ENCODE measurements at places on chromosomes 5 and 9.

DNA sequence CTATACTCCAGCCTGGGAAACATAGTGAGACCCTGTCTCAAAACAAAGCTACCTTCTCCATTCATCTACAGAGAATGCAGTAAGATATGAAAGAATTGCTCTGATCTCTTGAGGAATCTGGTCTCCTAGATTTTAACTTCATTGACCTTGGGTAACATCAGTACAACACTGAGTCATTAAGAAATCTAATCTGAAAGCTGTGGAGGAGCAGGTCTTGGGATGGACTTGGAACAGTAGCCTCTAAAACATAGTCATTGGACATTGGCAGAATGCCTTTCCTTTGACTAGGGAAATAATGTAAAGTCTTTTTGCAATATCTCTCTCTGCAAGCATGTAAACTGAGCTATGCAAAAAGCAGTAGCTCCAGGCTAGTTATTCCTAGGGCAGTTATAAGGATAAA, 58.1 kb downstream of the KCNN2 start:
- DNase-seq, result no peak

DNA sequence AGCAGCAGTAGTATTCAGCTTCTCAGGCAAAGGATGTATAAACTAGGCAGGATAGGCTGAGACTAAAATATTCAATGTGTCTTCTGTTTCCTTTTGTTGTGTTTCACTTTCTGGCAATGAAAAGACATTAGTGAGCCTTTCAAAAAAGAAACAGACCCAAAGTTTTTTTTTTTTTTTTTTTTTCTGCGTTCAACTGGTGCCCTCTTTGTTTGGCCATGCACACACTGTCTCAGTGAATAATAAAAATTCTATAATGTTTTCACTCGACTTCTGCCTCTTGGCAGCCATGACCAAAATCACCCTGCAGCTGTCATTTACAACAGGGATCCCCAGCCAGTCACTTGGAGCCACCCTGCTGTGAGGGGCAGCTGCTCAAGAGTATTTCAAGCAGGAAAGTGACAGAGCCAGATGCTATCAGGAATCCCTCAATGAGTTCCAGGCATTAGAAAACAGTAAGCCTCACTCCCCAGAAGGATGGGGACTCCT, 44.0 kb upstream of the MAN2A1 start:
- DNase-seq, result no peak

GRCh38 chr5:149028984-149029383, 33.9 kb downstream of the SH3TC2 start:
- no peak for DNase-seq

GRCh38 chr5:81232464-81233079, 550 bp upstream of the CKMT2 start:
- DNase-seq, result no peak

DNA sequence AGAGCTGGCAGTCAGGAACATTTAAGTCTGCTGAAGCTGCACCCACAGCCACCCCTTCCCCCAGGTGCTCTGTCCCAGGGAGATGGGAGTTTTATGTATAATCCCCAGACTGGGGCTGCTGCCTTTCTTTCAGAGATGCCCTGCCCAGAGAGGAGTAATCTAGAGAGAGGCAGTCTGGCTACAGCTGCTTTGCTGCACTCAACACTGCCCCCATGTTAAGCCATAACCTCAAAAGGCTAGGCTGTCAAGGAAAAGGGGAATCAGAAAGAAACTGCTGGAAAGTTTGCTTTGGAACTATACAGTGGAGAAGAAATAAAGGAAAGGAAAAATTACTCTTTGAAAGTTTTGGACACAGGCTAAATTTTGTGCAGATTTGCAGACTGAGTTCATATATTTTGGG, 127.2 kb downstream of the MACIR start:
- DNase-seq, result no peak

GRCh38 chr9:92746567-92747458, 17.8 kb downstream of the BICD2 start:
- no peak for DNase-seq

GRCh38 chr9:92506184-92506857, 24.0 kb upstream of the ASPN start:
- DNase-seq, result no peak

GRCh38 chr9:33025572-33026342, 684 bp downstream of the DNAJA1 start:
- peak; percentile 56 for DNase-seq

DNA sequence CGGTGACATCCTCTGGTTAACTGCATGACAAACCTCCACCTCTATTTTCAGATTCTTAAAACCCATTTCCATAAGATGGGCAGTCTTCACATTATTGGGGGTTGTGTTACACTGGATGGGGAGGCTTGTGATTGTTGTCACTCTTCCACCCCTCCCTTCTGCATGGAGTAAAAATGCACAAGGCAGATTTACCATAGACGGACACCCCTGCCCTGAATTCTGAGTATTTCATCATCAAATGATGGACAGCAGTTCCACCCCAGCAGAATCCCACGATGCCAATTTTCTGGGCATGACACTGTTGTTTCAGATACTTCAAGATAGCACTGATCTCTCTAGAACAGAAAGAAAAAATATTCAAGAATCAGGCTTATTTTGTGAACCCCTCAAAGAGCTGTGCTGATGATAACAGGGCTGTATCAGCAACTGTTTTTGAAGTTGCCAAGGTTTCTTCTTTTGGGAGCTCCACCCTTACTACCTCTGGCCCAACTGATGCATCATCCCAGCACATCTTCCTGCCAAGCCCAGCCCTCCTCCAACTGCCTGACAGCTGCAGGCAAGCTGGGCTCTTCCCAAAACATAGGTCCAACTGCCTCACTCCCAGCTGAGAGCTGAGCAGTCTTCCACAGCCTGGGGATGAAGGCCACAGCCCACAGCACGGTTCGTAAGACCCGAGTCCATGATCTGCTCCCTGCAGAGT, 21.4 kb downstream of the CMBL start:
- no peak for DNase-seq

DNA sequence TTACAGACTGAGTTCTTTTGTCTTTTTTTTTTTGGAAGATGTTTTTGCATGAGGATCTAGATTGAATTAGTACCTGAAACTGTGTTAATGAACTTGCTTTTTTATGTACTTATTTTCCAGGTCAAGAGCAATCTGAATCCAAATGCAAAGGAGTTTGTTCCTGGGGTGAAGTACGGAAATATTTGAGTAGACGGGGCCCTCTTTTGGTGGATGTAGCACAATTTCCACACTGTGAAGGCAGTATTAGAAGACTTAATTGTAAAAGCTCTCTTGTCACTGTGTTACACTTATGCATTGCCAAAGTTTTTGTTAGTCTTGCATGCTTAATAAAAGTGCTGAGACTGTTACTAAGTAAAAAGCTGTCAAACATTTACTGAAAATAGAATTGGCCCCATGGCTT, 14.5 kb downstream of the SLC23A1 start:
- DNase-seq, result no peak

GRCh38 chr5:103021314-103021713, 98.6 kb downstream of the GIN1 start:
- DNase-seq, result no peak

DNA sequence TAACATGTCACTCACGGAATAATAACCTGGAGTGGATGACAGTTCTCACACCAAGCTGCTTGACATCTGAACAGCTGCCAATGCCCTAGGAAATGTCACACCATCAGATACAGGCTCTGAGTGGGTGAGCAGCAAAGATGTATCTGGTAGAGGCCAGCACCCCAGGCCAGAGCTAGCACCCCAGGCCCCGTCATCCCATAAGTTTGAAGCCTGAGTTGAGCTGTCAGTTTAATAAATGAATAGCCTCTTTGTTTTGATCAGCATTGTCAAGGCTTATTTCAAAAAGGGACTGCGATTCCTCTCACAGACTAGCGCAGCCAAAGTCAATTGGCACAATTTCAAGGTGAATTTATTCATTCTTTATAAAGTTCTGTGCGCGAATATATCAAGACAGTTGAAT, 1327.1 kb downstream of the MAT2B start:
- no peak for DNase-seq

GRCh38 chr9:35257986-35258659, 96.3 kb downstream of the UNC13B start:
- DNase-seq, result no peak

DNA sequence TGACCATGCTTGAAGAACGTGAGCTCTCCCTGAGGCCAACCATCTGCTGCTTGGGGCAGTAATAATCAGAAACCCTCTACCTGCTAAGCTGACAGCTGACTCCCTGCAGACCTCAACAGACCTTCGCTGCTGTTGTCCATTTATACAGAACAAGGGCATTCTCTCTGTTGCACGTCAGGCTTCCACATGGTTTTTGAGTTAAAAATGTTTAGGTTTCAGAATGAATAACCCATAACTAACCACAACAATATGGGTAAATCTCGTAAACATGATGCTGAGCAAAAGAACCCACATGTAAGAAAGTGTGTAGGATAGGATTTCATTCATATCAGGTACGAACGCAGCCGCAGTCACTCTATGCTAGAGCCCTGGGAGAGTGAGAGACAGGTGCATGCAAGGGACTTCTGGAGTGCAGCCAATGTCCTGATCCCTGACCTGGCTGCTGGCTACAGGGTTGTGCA, 348.5 kb downstream of the MED10 start:
- DNase-seq, result no peak

GRCh38 chr5:88033191-88033590, 235.5 kb downstream of the TMEM161B start:
- DNase-seq, result no peak

- DNase-seq, result no peak
These were observed 79.0 kb upstream of the TNC start for GRCh38 chr9:115196919-115197318.

DNA sequence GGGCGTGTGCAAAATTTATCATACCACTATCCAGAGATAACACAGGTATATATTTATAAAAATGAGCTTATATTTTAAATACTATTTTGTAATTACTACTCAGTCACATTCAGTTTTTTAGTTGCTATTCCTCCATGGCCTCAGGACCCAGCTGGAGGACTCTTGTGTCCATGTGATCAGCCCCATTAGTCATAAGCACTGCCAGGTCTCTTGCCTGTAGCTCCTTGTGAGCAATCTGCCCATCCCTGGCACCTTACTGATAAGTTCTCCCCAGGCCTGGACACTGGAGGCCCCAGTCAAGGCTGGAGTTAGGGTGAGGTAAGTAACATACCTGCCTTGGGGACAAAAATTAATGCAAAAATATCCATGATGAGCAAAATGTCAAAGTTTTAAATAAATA, 29.5 kb upstream of the ADRB2 start:
- DNase-seq, result no peak

- no peak for DNase-seq
These were observed 6.9 kb downstream of the SLC31A1 start for GRCh38 chr9:113228130-113228665.

DNA sequence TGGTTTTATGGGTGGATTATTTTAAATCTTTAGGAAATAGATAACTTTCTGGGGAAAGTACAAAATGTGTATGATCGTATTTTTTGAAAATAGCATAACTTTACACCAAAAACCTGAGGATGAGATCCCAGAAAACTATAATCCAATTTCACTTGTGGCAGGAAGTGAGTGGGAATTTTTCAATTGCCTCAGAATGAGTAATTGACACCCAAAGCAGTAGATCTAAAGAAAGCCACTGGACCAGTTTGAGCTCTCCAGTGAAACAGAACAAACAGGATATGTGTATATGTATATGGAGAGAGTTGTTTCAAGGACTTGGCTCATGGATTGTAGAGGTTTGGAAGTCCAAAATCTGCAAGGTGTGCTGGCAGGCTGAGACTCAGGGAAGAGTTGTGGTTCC, 109.2 kb upstream of the SHB start:
- DNase-seq, result no peak

GRCh38 chr5:67543720-67544270, 347.2 kb upstream of the CD180 start:
- no peak for DNase-seq

DNA sequence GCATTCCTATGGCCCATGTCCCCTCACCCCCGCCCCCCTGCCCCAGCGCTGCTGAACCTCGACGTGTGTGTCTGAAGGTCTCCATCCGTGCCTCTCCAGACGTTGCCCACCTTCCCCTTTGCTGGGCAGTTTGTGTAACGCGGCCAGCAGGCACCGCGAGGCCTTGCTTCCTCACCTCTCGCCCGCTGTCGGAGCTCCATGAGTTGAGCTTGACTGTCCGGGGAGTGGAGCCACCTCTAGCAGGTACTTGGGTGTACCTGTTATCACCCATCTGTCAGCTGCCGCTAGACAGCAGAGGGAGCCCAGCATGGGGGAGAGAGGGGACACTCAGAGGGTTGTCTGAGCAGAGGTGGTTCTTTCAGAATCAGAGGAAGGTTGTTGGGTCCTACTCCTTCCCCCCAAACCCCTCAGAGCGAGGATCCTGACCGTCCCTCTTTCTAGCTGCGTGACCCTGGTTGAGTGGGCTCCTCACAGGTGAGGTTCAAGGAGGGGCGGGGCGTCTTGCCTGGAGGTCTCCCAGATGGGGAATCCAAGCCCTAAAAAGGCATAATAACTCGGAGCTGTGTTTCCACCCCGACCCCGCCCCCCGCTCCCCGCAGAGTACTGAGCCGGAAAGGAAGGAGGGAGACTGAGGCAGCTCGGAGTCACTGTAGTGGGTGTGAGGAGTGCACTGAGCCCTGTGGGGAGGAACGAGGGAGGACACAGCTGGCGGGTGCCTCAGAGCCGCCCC, 184.7 kb downstream of the C9orf50 start:
- DNase-seq, result no peak

- no peak for DNase-seq
These were observed 266.2 kb upstream of the IRX1 start for GRCh38 chr5:3329427-3329826.

DNA sequence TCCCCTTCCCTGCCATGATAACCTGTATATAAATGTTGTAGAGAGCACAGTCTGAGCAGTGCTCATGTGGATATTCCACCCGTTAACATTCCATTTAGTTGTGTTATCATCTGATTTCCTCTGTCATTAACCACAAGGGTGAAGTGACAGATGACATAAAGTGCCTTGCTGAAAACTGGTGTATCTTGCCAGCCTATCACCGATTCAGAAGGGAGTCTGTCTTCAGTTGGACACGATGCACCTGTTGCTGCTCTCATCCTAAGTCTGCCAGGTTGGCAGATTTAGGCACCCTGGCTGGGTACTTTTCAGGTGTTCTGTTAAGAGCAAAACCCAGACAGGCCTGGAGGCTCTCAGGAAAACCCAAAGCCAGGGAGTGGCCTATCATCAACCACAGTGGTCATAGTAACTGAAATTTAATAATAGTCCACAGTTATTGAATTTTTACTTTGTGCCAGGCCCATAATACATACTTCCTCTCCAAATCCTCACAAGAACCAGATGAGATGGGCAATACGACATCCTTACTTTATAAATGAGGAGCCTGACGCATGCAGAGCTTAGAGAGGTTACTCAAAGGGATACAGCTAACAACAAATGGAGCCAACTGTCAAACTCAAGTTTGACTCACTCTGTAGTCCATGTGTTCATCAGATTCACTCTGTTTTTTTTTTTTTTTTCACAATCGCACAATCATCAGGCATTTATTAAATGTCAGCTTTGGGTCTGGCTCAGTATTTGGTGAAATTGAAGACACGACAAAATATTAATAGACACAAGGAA, 100.7 kb upstream of the SPRY4 start:
- no peak for DNase-seq

DNA sequence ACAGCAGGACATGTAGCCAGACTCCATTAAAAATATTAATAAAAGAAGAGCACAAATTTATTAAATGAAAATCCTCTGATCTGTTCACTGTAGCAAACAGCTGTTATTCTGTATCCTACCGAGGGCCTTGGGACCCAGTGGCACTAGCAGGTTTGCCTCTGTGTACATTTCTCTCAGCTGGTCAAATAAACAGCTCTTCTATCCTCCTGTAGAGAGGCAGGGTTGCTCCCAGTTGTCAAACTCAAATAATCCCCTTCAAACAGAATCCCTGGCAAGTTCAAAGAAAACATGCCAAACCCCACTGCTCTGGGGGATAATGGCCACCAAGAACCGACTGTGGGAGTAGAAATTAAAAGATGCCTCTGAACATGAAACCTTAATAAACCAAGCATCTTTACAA, 1262.0 kb upstream of the DMAC1 start:
- DNase-seq, result no peak
